ENCODE measurements at places on chromosomes 6 and 20.

DNA sequence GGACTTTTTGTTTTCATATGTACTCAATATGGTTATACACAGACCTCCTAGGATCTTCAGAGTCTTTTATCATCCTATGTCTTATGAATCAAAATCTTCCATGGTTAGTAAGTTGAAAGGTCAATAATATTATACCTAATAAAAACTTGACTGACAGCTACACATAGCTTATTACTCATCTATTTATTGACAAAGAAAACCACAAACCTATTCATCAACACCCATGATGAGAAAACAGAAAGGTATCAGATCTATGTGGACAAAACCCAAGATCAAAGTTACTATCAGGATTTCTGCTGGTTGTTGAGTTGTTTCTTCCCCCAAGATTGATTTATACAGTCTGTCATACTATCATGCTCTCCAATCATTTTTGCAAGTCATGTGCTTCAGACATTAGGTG is 460.1 kb upstream of the MANEA start:
- no peak for DNase-seq

DNA sequence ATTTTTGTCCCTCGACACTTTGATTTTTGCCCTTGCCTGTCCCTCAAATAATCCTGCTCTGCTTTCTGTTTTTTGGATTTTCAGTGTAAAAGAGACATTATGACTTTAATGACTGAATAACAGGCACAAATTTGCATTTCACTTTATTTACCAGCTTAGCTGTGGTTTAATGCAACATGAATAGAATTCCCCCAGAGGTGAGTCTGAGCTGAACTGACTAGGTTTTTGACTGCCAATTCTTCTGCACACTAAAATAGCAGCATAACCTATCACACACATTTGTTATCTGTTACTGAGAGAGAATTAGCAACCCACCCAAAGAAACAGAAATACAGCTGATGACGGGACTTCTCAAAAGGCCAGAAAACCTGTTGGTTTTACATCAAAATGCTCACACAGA is 3.9 kb upstream of the RBM24 start:
- DNase-seq, result no peak

- DNase-seq, result no peak
Observed at GRCh38 chr6:80622641-80623040, 516.2 kb downstream of the BCKDHB start.

GRCh38 chr6:125046107-125046925 is 84.1 kb downstream of the RNF217 start:
- peak; percentile 55 for DNase-seq

GRCh38 chr20:1392443-1392692 is 486 bp downstream of the FKBP1A start:
- DNase-seq, result no peak

DNA sequence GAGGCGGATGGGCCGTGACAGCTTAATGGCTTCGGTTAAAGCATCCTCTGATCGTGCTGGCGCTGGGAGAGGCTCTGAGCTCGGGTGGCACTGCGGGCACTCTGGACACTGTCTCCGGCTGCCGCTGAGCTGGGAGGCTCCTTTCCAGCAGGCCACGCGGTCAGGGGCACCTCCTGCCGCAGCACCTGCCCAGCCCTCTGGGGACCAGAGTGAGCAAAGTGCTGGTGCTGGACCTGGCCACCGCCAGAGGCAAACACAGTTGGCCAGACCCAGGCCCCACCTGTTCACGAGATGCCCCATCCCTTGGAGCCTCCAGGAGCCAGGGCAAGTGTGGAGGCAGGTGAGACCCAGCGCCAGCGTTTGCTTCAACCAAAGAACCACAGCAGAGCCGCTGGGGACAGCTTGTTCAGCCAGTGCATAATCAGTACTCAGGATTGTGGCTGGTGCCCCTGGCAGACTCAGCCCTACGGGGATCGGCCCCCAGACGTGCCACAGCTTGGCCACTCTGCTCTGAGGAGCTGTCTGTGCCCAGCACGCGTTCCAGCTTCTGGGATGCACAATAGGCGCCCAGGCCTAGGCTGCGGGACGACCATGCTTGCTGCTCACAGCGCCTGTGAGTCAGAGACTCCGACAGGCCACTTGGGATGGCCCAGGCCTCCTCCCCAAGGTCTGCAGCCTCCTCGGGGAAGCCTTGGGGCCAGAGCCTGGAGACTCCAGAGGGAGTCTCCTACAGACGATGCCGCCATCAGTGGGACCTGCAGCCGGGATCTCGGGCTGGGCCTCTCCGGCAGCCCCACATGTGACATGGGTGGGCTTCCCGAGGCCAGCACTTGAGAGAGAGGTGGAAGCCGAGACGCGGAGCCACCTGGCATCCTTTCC is 38.2 kb upstream of the SLCO4A1 start:
- DNase-seq, result no peak

GRCh38 chr20:258963-259362 is 1.4 kb downstream of the DEFB132 start:
- no peak for DNase-seq

- no peak for DNase-seq
Observed at GRCh38 chr6:113178349-113178748, 678.8 kb upstream of the MARCKS start.

- no peak for DNase-seq
Observed at GRCh38 chr6:20866036-20866435, 331.8 kb downstream of the CDKAL1 start.

DNA sequence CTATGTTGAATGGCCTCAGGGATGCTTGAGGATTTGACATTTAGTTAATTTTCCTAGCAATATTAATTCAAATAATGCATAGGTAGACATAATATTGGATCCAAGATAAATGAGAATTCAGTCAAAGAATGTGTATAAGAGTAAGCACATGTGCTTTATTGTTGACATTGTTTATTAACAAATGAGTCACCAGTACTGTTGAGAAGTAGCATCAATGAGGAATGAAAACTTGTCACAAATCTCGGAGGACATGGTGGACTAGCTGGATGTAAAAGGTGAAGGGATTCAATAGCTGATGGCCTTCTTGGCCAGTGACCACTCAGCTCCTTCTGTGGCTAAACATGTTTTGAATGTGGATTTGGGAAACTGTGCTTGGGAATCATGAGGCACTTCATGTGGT is 1137.0 kb downstream of the HACE1 start:
- DNase-seq, result no peak

DNA sequence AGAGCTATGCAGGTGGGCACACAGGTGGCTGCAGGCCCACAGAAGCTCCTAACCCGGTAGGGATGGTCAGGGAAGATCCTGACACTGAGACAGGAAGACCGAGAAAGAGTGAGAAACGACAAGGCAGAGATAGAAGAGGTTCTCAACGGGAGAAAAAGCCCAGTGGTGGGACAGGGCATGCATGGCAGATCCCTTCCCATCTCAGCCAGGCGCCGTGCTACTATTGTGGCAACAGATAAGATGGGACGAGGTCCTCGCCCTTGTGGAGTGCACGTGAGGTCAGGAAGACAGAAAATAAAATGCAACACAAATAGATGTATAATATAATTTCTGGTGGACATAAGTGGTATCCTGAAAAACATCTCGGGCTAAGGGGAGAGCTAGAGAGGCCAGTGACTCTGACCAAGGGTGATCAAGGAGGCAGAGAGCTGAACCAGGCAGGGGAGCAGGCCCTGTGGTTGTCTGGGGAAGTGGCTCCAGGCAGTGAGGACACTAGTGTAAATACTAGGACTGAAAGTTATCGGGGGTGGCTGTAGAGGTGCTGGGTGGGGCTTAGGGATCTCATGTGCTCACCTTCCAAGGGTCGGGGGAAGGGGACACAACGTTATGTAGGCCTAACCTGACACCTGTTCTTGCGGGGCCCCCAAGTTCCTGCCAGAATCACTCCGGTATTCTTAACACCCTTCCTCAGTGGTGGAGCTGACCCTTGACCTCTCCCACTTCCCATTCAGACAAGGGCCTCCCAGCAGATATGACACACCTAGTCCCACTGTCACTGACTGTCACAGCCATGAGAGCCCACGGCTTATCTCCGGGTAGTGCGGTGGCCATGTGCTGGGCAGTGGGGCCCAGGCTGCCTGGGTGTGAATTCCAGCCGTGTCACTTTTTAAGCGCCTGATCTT is 1.0 kb downstream of the SRXN1 start:
- peak; percentile 63 for DNase-seq

DNA sequence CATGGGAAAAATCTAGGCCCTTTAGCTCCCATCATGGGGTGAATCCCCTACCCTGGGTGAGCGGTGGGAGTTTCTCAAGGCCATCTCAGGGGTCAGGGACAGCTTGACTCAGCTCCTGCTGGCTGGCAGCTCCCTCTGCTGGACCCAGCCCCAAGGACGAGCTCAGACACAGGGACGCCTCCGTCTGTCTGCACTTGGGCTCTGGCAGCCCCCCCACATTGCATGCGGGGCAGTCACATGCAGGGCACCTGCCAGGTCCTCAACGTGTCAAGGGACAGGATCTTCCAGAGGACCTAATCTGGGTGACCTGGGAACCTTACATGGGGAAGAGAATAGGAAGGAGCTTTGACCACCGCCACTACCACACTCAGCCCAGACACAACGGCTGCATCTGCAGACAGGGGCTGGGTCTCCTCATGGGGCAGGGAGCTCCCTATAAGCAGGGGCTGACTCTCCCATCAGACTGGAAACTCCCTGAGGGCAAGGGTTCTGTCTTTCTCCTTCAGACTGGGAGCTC is 173.4 kb downstream of the MRPL14 start:
- DNase-seq, result peak; percentile 87

- no peak for DNase-seq
Observed at GRCh38 chr6:144365271-144365670, 80.1 kb downstream of the UTRN start.

DNA sequence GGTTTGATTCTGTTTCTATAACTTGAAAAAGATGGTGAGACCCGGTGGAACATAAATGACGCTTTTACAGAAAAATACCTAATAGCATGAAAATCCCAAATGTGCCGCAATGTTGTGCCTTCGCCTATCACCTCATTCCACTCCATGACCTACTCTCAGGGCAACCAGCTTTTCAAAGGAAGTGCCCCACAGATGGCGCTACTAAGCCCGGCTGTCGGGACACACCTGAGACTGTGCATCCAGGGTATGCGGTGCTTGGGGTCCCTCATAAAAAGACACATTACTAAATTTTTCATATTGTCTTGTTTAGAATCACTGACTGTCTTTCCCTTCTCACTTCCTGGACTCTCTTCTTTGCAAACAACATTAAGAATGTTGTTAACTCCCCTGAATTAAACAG is 145.5 kb upstream of the RPS6KA2 start:
- peak; percentile 81 for DNase-seq

GRCh38 chr6:122726649-122727048 is 52.9 kb upstream of the FABP7 start:
- DNase-seq, result peak; percentile 67

DNA sequence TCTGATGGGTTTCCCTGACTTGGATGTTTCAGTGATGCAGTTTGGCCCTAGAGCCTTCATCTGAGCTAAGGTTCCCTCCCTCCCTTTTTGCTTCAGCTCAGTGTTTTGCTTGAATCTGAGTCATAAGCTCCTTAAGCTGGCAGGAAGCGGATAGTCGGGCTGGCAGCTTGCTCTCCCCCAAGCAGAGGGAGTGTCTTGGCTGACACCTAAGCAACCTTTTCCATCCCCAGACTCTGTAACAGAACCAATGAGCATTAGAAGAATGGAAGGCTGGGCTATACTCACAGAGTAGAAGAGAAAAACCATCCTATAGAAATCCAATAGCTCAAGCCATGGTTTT is 98.3 kb downstream of the HAO1 start:
- DNase-seq, result peak; percentile 53

DNA sequence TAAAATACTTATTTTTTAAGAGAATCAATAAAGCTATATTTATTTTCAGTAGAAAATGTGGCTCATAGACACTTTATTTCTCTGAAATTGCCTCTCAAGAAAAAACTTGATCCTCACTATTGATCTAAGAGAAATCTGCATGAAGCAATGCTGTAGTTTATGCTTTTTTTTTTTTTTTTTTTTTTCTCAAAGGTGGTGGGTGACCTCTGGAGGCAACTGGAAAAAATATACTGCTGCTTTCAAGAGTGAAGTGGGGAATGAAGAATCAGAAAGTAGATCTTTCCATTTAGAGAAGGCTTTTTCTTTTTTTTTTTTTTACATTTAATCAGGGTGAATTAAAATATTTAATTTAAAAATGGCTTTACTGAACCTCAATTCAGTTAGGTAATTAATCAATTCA is 169.3 kb downstream of the SLC16A10 start:
- DNase-seq, result no peak

DNA sequence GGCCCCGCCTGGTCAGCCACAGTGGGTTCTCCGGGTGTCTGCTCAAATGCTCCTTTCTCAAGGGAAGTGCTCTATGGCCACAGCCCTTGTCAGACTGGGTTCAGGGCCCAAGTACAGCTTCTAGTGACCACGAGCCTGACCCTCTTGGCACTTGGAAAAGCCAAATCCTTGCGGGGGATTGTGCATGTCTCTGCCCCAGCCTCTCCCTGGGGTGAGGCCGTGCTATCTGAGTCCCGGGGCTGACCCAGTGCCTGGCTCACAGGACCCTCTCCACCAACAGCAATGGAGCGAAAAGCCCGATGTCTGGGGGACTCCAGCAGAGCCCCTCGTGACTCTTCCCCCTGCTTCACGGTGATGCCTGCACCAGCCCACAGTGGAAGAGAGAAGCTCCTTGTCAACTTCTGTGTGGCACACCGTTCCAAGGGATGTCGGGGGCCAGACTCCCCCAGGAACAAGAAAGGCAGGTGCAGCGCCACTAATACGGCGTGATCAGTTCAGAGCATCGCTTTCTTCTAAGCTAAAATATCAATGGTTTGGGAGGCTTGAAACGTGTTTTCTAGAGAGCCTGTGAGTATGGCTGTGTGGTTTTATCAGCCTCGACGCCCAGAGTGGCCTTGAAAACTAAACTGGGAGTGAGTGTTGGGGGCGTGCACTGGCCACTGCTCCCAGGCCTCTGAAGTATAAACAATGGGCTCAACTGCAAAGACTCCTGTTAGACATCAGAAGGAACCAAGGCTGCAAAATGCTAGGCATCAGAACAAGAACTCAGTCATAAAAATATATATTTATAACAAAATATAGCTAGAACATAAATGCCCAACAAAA is 51.9 kb downstream of the DLL1 start:
- no peak for DNase-seq

- DNase-seq, result no peak
Observed at GRCh38 chr20:20014659-20015058, 2.5 kb upstream of the NAA20 start.

DNA sequence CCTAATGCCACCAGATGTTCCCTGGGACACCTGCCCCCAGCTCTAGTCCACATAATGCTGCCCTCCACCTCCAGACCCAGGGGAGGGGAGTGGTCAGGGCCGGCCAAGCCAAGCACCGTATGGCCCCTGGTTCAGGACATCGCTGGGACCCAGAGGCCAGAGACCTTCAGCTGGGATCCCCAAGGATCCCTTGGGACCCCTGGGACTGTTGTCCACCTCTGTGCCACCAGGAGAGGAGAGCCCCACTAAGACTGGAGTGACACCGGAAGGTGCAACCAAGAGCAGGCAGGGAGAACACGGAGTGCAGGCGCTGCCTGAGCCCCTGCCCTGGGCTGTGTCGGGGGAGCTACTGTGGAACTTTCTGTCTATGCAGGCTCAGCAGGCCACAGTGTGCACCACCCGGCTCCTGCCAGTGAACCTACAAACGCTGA is 43.6 kb downstream of the CTCFL start:
- peak; percentile 44 for DNase-seq

GRCh38 chr20:45032276-45032675 is 66.0 kb downstream of the STK4 start:
- no peak for DNase-seq
